ENCODE measurements at places on chromosomes 3 and 15.

GRCh38 chr3:5219216-5219615 lies 31.7 kb downstream of the EDEM1 start:
- no peak for DNase-seq

DNA sequence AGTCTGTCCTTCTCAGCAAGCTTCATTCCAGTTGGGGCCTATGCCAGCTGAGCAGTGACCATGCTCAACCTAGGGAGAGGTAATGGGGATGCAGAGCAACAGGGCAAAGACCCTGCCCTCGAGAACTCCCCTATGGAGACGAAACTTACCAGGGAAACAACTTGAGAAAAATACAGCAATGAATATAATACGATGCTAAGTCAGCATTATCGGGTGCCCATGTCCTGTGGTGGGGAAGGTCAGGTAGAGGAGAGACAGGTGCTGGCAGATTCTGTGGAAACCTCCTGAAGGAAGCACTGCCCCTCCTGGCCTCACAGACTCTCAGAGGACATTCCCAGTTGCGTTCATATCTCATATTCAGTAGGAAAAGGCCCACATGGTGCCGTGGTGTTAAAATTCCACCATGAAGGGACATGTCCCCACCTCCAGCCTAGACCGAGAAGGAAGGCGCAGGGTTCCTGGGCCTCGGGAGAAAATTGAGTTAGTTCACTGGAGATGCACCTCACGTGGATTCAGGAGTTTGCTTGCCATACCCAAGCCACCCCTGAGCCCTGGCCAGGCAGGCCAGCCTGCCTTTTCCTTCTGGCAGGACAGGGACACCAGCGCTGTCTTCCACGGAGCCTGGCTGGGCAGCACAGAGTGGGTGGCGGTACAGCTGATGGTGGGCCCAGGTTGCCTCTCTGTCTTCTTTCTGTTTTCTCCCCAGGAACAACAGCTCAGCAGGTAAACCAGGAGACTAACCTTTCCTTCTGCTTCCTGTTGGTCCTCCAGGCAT lies 62.4 kb downstream of the BOC start:
- no peak for DNase-seq

DNA sequence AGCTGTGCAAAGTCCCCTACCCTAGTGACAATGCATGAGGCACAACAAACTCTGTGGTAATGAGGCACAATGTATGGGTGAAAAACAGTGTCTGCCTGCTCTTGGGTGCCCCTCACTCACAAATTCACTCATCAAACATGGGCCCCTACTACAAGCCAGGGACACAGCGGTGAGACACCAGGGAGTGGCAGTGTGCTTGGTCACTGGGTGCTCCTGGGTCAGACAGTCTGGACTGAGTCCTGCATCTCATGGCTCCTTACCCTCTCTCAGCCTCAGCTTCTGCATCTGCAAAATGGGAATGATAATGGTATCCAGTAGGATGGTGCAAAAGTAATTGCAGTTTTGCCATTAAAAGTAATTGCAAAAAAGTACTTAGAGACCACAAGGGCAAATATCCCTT lies 184.7 kb downstream of the MEGF11 start:
- DNase-seq = no peak

DNA sequence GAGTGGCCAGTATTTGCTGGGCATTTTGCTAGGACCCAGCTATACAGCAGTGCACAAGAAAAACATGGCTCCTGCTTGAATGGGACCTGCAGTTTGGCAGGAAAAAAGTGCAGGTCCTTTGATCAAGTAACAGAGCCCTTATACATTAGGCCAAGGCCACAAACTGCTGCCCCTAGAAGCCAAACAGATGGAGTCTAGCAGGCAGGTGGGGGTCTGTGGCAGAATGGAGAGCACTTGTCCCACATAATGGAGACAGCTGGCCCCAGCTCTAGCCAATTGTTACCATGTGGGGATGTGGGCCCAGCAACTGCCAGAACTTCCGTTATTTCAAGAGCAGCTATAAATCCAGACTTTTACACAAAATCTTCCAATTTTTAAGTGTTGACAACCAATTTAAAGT lies 79.3 kb downstream of the SHQ1 start:
- no peak for DNase-seq

GRCh38 chr3:195805181-195805580 lies 6.5 kb downstream of the MUC4 start:
- DNase-seq = no peak

DNA sequence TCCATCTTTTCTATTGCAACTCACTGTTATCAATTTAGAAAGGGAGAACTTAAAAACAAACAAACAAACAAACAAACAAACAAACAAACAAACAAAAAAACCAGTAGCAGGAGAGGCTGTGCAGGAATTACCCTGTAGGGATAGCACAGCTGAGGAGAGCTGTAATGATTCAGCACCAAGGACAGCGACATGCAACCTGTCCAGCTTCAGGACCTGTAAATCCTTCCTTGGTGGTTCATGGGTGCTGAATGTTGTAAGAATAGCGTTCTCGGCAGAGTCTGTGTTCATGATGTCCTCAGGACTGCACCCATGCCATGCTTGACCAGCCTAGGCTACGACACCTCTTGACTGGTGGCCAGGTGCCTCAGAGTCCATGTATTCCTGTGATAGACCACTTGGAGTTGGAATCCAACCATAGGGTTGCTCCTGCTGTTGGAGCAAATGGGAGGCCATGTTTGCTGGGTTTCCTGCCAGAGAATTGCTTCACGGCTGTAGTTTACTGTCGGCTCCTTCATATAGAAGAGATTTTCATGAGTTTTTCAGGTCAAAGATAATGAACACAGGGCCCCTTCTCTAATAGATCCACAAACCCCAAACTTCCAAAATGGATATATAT lies 65.9 kb downstream of the CACNA2D3 start:
- DNase-seq = peak; percentile 40

- DNase-seq = peak; percentile 90
These were observed 110.1 kb upstream of the TGFBR2 start for GRCh38 chr3:30496066-30496966.

GRCh38 chr15:31609906-31610305 lies 283.3 kb downstream of the KLF13 start:
- DNase-seq = no peak

DNA sequence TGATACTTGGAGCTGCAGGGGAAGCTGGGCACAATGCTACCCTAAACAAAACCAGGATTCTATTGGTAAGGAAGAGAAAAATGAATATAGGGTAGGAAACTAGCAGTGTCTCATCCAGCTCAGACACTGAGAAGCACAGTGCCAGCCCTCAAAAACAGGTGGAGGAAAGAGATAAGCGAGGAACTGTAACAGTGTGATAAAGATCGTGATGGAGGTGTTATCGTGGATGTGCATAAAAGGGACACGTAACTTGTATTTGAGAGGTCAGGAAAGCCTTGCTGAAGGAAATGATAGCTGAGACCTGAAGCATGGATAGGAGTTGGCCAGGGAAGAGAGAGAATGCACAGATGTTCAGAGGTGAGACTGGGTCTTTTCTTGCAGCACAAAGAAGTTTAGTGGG lies 27.4 kb downstream of the MIX23 start:
- DNase-seq = no peak

DNA sequence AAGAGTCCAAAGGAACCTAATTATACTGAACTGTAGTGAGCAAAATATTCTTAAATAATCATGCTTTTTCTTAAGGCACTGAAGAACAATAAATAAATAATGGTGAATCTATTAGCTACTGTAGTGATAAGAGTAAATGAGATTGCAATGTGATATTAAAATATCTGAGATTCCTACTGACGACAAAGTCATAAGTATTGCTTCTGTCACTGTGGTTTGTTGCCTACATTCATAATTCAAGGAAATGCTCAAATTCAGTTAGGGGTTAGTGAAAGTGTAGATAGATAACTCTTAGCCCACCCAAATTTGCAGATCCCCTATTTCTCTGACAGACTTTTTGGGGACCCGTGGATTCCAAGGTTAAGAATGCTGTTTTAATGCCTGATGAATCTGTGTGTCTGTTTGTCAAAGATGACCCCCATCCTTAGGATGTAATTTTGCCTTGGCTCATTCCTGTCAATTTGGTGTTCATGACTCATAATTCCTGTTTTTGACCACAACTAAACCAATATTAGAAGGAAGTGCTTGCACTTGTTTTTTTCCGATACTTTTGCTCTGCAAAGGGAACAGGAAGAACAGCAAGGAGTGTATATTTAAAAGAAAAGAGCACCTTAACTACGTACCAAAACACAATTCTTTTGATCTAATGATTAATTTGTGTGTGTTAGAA lies 86.7 kb downstream of the MAGI1 start:
- DNase-seq = peak; percentile 63

DNA sequence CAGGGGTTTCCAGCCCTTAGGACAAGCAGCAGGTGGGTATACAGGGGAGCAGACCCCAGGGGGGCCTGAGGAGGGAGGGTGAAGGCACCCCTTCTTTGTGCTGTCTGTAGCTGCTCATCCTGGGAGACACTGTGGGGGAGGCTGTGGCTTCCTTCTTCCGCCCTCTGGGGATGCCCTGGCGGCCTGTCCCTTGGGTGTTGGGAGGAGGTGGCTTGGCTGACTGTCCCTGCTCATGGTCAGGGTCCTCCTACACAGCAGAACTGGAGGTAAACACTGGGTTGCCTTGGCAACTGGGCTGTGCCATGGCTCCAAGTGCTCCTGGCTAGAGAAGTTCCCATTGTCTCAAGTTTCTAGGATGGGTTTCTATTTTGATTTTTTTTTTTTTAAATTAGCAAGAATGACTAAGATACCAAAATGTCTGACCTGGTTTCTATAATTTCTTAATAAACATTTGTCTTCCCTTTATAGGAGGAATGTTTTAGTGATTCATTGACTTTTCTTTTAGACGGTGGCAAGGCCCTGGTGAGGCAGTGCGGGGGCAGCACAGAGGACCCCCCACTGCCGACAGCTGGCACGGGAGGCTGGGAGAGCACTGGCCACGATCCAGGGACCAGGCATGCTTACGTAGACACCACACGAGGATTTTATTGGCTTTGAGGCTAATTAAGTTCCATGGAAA lies 12.4 kb downstream of the KLF13 start:
- peak; percentile 77 for DNase-seq

DNA sequence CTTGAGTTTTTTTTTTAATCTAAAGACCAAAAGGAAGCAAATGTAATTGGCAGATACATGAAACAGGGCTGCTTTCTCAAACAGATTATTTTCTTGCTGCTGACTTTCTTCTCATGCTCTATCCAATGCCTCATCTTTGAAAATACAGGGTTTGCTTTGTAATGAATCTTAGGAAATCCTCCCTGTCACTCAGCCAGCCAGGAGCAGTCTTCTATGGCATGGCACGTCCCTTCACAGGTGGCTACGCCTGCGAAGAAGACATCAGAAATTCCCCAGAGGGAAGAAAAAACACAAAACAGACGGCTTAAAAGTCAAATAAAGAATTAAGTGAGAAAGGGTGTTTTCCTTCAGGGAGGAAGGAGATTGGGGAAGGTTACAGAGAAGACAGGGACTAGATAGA lies 242.5 kb downstream of the IGSF11 start:
- no peak for DNase-seq

- peak; percentile 98 for DNase-seq
These were observed 2.0 kb upstream of the MELTF start for GRCh38 chr3:197031315-197032285.

DNA sequence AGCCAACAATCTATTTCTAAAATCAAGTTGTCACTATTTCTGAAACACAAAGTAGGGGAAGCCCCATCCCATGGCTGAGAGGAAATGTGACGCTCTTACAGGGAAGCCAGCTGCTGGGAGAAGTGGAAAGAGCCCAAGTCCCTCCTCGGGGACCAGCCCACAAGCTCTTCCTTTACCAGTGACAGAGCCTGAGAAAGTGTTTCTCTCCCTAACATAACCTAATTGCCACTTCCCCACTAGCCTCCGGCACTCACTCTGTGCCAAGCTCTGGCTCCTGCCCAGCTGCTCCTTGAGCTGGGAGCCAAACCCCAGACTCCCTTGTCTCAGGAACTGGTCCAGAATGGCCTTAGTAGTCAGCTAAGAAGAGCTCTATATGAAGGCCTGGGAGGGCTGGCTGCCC lies 42.9 kb downstream of the TNFAIP8L3 start:
- peak; percentile 15 for DNase-seq

GRCh38 chr3:141777957-141778813 lies 15.0 kb downstream of the GRK7 start:
- DNase-seq = no peak

DNA sequence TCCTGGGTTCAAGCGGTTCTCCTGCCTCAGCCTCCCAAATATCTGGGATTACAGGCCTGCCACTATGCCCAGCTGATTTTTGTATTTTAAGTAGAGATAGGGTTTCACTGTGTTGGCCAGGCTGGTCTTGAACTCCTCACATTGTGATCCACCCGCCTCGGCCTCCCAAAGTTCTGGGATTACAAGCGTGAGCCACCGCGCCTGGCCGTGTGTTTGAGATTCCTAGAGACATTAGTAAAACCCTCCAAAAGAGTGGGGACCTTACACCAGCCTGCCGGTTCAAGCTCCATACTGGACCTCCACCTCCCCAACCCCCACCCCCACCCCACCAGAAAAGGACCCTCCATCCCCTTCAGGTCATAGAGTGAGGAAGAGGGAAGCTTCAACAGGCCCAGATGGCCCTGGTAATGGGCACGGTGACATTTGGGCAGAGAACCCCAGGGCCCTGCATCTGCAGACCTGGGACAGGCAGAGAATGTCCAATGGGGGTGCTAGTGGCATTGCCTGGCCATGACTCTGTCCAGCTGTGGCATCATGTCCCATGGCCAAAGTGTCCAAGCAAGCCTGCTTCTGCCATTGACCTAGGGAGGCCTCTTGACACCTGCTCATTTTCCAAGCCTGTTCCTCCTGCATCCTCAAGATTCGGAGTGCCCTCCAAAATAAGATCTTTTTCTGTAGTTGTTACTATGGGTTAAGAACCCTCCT lies 108.9 kb upstream of the KLF13 start:
- no peak for DNase-seq

GRCh38 chr3:179973931-179974361 lies 62.8 kb downstream of the PEX5L start:
- DNase-seq = no peak

- DNase-seq = no peak
These were observed 11.2 kb downstream of the SCAP start for GRCh38 chr3:47464588-47464987.

- DNase-seq = peak; percentile 40
These were observed 193.2 kb upstream of the ZNF385D start for GRCh38 chr3:21944251-21944650.

GRCh38 chr15:78726870-78727551 lies 84.3 kb downstream of the ADAMTS7 start:
- no peak for DNase-seq

DNA sequence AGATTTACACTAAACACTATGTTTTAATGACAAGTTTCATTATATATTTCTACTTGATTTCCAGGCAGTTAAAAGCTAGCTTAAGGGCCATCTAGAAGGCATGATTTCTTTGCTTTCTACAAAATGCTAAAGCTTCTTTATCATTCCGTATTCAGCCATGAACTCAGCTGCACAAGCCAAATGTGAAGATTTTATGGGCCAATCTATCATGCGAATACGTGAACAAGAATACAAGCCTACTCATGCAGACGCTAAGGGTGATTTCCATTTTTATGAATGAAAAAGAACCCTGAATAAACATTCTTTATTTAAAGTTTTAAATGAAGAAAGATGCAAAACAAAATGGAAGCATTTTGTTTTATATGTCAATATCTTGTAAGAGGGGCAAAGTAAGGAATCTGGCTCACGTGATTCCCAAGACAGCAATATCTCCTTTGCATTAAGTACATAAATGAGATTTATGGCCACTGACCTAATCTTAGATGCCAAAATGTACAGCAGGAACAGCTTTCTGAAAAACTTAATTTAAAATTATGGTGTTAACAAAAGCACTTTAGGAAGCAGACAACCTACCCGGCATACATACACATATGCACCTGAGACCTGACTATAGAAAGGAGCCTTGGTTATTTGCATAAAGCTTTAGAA lies 215.8 kb downstream of the DPH6 start:
- DNase-seq = no peak

- DNase-seq = no peak
These were observed 60.2 kb downstream of the SEMA5B start for GRCh38 chr3:122967356-122967755.

GRCh38 chr3:142272200-142272891 lies 47.0 kb upstream of the GK5 start:
- DNase-seq = peak; percentile 47

Measured in astrocyte (in vitro differentiated cells and primary cell).